Ascending aorta (tissue), 2 donors: ENCODE measurements at places on chromosomes 11 and 22.

DNA sequence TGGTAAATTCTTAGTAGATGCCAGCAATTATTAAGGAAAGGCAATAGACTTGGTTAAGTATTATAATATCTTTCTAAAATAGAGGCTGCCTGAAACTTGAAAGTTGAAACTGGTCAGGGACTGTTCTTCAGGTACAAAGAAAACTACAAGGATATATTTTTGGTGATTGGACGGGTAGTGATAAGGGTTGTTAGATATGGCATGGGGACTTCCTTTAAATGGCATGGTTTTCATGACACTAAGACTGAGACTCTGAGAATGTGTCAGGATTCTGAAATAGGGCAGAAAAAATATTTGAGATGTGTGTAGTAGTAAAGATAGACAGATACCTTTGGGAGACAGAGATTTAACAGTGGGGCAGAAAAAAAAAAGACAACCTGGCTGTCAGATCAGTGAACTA is 108.4 kb upstream of the SLC5A12 start:
- no peak for DNase-seq

GRCh38 chr11:10666556-10667520 is 26.7 kb downstream of the IRAG1 start:
- DNase-seq, result no peak

DNA sequence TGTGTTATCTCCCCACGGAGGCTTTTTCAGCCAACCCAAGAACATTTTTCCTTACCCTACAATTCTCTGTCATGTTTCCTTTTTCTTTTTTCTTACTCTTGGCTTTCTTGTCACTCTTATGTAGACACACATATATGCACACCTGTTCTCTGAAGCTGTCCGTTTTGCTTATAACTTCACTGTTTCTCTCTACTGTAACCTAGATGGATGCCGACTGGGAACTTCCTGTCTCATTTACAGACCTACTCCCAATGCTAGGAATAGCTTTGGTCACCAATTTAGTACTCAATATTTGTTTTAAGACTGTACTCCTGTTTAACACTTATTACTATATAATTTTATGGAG is 9.9 kb upstream of the CASP12 start:
- DNase-seq, result no peak

DNA sequence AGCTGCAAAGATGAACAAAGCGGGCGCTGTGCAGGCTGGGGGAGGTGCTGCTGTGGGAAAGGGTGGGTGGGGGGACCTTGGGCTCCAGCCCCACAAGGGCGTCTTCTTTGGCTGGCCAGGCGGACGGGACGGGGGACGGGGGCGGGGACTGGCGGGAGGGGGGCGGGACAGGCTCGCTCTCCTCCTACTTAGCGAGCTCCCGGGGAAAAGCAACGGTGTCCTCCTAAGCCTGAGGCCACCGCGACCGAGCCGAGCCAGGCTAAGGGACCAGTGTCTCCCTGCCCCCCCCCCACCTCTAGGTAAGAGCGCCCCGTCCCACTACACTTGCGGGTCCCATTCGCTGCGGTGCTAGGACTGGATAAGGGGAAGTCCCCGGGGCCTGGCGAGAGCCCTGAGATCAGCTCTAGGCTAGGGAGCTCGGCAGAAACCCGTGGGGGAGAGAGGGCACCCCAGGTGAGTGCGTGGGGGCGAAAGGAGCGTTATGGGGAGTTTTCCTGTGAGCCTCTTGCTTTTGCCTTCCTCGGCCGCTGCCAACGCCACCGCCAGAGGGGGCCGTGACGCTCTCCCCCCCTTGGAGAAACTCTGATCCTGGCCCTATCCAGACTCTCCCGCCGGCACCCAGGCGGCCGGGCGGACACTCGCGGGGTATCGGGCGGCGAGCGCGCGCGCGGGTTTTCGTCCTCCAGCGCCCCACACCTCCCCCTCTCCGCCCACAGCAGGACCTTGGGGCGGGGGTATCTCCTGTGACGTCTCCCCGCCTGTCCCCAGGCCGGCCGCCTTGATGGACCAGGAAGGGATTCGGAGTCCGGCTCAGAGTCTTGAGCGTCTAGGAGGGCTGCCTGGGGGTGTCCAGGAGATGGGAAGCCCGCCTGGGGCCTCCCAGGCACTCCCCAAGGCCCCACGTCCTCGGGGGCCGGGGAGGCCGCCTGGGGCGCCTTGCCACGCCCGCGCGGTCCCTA is at the start of gene PHLDB1:
Gene PHLDB1, plus strand, starts transcription at position 215 of the 959 bp plus-strand sequence. CDS start 6,222 bp downstream, outside the sequence.
- DNase-seq, result no peak

GRCh38 chr11:125343086-125343717 is 152.9 kb downstream of the FEZ1 start:
- DNase-seq, result no peak

- DNase-seq, result no peak
These were observed 110.6 kb downstream of the SGSM3 start for GRCh38 chr22:40480996-40481395.

DNA sequence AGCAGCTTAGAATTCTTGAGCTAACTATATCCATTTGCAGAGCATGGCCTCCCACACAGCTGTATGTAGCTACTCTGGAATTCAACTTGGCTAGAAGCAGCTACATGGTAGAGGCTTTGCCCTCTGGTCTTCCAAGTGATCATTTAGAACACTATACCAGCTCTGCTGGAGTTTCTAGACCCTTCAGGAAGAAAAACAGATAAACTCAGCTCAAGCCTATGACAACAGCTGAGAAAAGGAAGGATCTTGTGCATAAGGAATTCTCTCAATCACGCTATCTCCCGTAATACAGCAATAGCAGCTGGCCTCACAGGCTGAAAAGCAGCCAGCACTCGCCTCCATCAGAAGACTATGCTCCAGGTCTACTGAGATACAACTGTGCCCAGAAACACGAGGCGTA is 50.6 kb upstream of the APOA1 start:
- no peak for DNase-seq

GRCh38 chr11:1559111-1559951 is 12.7 kb downstream of the DUSP8 start:
- peak; percentile 99 for DNase-seq

DNA sequence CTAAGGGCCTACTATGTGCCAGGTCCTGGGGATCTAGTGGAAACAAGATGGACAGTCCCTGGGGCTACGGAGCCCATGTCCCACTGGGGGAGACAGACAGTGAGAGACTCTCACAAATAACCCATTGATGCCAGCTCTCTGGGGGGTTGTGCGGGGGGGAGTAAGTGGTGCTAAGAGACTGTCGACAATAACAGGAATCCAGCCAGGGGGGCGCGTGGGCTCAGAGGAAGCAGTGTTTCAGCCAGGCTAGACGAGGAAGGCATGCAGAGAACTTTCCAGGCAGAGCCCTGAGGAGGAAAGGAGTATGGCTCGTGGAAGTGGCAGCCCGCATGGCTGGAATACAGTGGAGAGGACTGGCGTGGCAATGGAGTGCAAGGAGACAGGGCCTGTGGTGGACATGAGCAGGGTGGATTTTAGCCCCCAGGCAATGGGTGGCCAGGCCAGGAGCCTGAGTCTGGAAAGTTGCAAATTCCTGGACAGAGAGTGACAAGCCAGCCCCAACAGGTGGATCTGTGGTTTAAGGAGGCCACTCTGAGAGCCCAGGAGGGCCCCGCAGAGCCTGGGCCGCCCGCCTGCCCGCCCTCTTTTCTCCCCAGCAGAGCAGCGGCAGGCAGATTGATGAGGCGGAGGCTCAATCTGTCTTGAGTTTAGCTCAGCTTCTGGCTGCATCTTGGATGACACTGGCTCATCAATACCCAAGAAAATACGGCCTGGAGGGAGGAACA is 40.0 kb upstream of the TCF20 start:
- DNase-seq, result no peak

DNA sequence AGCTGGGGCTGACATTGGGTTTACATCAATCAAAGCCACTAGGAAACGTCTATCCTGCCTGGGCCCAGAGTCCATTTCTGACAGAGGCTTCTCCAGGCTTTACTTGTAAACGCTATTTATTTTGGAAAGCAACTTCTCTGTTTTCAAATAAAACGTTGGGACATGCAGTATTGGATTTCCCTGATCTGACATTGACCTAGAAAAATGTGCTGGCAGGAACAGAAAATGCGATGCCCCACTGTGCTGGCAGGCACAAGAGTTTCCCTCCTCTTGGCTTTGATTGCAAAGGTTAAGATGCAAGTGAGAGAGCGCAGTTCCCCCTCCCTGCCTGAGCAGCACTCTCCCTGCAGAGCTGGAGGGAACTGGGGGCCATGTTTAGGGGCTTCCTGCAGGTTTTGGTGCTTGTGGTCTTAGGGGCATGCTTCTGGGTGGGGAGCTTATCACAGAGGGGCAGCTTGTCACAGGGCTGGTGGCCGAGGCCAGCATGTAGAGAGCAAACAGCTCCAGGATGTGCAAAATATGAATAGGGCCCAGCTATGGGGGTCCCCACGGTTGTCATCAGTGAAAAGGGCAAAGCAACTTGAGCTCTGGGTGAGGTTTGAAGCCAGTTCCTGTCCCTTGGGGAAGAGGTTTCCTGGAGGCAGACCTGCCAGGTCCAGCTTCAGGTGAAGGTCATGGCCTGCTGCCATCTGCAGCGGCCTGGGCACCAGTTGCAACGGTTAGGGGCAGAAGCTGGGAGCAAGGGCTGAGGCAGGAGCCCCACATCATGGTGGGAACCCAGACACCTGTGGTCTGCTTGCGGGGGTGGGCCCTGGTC is 42.3 kb upstream of the DKK3 start:
- no peak for DNase-seq

DNA sequence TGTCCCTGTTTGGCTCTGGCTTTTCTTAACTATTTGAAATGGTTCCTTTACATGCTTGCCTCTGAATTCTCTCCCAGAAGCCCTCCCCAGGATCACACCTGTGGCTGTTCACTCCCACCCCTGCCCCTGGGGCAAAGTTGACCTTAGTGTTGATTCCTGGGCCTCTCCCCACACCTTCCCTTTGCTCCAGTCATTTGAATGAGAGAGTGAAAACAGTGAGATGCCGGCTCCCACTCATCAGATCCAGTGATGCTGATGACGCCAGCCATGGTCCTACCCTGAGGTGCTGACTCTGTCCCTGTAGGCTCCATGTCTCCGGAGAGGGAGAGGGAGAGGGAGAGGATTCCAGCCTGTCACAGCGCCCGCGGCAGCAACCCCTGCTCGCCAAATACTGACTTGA is 40.7 kb downstream of the LRP5 start:
- DNase-seq, result no peak

DNA sequence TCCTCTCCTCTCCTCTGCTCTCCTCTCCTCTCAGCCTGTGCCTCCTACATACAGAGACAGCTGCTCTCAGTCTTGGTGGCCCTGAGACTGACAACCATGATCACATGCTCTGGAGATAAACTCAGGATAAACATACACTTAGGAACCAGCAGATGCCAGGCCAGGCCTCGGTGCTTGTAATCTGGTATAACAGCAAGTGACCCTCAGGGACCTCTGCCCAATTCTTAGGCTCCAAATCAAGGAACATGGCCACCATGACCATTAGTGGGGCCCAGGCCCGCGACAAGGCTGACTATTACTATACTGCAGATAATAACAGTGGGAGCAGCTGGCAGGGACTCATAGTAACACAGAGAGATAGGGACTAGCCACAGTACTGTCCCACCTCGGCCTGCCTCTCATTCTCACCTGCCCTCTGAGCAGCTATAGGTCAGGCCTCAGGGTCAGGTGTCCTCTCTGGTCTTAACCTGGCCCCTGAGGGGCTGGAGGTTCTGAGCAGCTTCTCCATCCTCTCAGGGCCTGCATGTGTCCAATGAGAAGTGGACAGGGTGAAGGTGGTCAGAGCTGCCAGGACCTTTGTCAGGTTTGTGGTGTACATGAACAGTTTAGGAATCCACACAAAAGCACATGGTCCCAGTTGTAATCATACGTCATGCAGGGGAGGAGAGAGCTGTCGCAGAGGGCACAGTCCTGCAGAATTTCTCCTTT is 106.1 kb downstream of the GGTLC2 start:
- DNase-seq, result no peak

- no peak for DNase-seq
These were observed 204.9 kb upstream of the TBCEL start for GRCh38 chr11:120819003-120819402.

DNA sequence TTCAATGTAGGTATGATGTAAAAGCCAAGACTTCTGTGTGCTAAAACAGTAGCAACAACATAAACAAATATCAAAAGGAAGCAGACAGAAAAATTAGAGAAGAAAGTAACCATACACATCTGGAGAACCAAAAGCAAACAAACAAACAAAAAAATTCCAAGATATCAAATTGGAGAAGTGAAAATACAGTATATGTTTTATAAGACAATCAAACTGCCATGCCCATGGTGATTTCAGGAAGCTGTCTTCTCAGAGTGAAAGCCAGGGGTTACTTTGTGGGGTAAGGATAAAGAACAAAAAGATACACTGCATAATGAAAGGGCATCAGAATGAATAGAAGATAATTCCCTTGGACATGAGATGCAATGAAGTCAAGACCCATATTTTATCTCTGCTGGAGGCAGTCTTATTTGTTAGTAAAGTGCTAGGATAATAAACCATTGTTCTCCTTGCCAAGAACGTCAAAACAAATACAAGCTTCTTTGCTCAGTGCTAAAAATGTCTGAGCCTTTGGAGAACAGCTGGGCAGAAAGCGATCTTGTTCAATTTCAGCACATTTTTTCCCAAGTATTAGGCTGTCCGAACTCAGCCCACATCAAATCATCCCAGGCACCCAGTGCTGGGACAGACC is 38.1 kb upstream of the LDLRAD3 start:
- DNase-seq, result no peak

GRCh38 chr11:65549096-65549495 is 9.1 kb downstream of the LTBP3 start:
- DNase-seq, result no peak

- no peak for DNase-seq
These were observed 24.6 kb downstream of the SLC5A1 start for GRCh38 chr22:32067613-32068012.

- DNase-seq, result no peak
These were observed 25.7 kb downstream of the CASP5 start for GRCh38 chr11:104997288-104997687.

GRCh38 chr22:48382197-48382596 is 1445.5 kb downstream of the BRD1 start:
- DNase-seq, result peak; percentile 37

DNA sequence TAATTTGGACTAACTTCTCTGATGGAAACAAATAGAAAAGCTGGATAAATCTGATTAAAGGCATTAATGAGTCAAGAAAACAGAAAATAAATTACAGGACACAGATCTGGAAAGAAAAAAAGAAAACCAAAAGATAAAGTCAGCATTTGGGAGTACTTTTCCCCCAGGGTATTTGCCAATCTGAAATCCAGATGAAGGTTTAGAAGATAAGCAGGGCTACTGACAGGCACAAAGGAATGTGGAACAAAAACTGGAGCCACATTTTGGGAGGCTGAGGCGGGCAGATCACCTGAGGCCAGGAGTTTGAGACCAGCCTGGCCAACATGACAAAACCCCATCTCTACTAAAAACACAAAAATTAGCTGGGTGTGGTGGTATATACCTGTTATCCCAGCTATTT is 57.2 kb downstream of the SBF2 start:
- no peak for DNase-seq

- DNase-seq, result no peak
These were observed 58.0 kb downstream of the CADM1 start for GRCh38 chr11:115446214-115446613.

DNA sequence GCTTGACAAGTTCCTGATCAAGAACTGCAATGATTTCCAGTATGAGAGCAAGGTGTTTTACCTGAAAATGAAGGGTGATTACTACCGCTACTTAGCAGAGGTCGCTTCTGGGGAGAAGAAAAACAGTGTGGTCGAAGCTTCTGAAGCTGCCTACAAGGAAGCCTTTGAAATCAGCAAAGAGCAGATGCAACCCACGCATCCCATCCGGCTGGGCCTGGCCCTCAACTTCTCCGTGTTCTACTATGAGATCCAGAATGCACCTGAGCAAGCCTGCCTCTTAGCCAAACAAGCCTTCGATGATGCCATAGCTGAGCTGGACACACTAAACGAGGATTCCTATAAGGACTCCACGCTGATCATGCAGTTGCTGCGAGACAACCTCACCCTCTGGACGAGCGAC is 12.0 kb downstream of the YWHAH start:
- no peak for DNase-seq

GRCh38 chr11:129911298-129911697 is 15.9 kb upstream of the NFRKB start:
- DNase-seq, result no peak
